ENCODE measurements at places on chromosomes 3 and 15.

DNA sequence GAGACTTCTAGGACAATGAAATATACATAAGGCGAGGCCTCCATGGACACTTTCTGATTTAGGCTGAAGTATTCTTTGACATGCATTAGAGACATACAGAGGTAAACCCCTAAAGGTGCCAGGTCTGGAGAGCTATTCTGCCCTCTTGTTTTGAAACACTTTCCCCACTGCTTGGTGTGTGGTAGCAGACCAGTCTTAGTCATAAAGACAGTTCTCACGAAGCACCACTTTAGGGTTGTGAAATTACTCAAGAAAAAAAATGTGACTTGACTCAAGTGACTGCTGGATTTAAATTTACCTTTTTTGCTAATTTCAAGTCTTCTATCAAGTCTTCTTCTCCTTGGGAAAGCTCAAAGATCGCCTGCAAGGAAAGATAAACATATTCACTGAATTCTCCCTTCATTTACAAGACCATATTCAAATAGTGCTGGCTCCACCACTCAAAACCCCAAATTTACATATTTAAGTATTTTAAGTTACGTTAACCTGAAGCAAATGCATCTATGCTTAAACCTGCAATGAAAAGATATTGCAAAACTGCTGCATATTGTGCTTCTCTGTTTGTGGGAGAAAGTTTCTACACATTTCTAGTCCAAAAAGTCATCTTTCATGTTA, 48.4 kb downstream of the ARHGEF3 start:
- DNase-seq = no peak

DNA sequence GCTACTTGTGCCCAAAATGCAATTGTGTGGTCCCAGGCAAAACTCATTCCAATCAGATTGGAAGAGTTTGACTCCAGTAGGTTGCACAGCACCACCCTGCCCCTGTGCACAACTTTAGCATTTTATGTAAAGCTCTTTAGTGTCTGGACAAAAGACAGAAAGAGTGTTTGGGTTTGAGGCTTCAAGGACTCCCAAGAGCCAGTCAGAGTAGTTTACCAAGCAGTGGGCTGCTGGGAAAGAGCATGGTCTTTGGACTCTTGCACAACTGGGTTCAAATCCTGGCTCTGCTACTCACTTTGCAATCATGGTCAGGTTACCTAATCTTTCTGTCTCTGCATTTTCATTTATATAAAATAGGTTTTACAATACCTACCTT, 75.8 kb upstream of the UMPS start:
- no peak for DNase-seq

- DNase-seq = no peak
These were observed 3.2 kb upstream of the CNOT10 start for GRCh38 chr3:32681811-32682210.

GRCh38 chr15:91549581-91549980, 303.9 kb upstream of the SLCO3A1 start:
- DNase-seq = no peak

- no peak for DNase-seq
These were observed 27.1 kb downstream of the GOLGB1 start for GRCh38 chr3:121722411-121722810.

Data from progenitor cell of endocrine pancreas (in vitro differentiated cells).